ENCODE measurements at places on chromosomes 5 and 9.
A peak's percentile ranks its signal among the peaks of the same experiment; 100 is the strongest.

- peak; percentile 74 for DNase-seq
Measured at GRCh38 chr5:58156361-58156760, 303.5 kb downstream of the PLK2 start.

DNA sequence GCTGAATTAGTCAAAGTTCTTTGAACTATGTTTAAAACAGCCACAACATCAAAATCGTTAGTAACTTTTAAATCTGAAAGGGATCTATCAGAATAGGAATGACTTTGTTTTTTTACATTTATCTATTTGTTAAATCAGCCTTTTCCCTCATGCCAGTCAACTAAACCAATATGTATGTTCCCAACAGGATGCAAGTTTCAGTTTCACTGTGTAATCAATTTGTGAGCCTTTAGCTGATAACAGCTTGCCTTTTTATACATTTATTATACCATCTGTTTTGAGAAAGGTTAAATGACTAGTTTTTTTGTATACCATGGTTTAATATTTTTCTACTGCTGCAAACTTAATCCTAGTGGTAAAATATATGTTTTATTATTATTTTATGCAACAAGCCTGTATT, 8.9 kb downstream of the TMED7 start:
- DNase-seq = no peak

DNA sequence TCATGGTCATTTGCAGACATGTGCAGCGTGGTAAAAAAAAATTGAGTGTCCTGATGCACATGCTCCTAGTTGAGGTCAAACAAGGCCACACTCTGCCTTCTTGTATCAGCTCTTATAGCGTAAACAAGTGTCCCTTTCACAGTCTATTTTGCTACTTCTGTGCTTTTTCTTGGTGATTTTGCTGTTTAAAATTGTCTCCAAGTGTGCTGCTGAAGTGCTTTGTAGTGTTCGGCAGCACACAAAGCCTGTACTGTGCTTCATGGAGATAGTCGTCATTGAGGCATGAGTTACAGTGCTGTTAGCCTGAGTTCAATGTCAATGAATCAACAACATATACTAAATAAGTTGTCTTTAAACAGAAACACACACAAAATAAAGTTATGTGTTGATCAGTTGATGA, 690.4 kb upstream of the MEF2C start:
- DNase-seq = no peak

DNA sequence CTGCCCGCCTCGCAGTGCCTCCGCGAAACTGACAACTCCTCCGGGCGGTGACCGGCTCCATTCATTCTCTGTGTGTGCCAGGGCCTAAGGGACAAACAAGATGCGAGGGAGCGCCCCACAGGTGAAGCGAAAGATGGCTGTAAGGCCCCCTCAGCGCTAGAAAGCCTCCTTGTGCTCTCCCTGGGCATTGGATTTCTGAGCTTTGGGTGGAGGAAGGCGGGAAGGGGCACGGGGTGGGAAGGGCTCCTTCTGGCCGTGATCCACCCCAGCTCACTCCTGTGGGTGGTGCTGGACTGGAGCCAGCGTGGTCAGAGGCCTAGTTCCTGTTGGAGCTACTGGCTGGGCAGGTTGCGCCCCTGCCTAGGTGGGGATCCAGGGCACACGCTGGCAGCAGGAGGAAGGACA, 943 bp downstream of the GALNT12 start:
- no peak for DNase-seq

GRCh38 chr9:121282277-121283079, 14.5 kb downstream of the GSN start:
- peak; percentile 96 for DNase-seq

DNA sequence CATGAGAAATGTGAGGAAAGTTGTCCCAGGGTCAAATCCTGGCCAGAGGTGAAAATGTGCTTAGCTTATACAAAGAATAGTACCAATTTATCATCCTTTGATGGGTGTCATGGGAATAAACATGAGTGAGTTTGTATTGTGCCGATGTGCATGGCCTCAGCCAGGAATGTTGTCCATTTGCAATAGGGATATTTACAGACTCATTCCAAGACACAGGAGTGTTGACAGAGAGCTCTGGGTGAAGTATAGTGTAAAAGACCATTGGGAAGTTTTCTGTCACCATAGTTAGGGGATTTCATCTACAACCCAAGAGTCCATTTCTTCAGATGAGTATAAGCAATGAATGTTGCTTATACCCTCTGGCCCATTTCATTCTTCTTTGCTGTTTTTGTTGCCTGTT, 160.1 kb downstream of the DMAC1 start:
- DNase-seq = no peak

DNA sequence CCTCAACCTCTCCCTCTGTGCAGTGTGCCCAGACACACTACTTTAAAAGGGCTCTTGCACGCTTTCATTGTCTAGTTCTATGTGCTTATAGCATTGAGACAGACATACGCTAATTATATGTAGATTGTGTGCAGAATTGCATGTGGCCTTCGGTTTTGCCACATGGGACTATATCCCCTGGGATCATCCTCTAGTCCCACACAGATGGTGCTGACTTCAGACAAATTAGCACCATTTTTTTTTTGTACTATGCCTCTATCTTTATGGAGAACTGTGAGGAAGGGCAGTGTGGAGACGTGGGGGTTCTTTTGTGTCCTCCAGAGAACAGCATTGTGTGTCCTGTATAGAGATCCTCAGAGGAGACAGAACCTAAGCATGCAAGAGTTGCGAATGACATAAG, 29.3 kb downstream of the PAPPA start:
- no peak for DNase-seq

GRCh38 chr5:140114341-140115185, 654 bp downstream of the PURA start:
- DNase-seq = peak; percentile 58

GRCh38 chr9:127813686-127814226, 11.1 kb downstream of the FPGS start:
- no peak for DNase-seq

GRCh38 chr9:114652776-114653555, 4.6 kb downstream of the TEX53 start:
- DNase-seq = peak; percentile 64

DNA sequence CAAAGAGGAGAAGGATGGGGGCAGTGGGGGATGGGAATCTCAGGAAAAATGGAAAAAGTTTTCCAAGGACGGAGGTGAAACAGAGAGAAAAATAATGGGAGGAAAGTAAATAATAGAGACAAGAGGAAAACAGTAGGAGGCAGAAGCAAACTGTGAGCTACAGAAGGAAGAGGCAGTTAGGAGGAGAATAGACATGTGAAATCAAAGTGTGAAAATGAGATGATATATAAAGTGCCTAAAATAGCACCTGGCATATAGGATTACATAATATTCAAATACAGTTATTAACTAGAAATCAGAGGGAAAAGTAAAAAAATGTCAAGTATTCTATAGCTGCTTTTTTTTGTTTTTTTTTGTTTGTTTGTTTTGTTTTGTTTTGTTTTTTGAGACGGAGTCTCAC, 44.0 kb upstream of the PLIN2 start:
- no peak for DNase-seq

DNA sequence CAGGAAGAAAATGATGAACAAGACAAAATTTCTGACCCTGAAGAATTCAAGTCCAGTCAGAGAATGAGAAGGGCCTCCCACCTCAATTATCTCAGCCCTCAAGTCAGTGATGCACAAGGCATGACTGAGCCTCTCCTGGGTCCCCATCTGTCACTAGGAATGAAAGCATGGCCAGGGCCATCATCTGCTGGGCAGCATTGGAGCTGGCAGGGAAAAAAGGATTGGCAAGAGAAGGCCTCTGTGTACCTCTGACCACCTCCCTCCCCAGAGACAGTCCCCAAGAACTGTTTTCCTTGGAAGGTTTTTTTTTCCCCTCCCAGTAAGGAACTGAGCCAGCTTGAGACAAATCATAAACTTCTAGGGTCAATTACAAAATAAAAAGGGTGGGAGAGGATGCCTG, 76.7 kb downstream of the KLHL3 start:
- no peak for DNase-seq

- peak; percentile 44 for DNase-seq
Measured at GRCh38 chr9:123769719-123770118, 160.2 kb downstream of the DENND1A start.

DNA sequence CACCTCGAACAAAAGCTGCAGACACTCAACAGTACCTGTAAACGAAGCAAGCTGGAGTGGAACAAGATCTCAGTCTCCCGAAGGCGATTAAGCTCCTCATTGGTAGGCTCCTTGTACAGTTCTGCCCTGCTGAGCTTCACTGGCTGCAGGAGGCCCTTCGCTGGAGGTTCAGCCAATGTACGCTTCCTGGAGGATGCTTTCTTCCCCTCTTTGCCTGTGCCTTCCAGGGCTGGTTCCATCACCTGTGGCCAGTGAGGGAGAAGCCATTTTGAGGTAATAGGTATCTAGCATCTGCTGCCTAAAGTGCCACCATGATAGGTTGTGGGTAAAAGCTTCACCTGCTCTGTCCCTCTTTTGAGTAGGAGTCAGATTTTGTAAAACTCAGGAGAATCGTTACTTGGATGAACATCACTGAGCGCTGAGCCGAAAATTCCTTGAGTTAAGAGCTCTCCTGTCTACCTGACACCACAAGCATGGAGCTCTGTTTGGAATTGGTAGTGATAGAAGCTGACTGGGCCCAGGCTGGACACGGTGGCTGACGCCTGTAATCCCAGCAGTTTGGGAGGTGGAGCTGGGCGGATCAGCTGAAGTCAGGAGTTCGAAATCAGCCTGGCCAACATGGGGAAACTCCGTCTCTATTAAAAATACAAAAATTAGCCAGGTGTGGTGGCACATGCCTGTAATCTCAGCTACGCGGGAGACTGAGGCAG, 1.4 kb downstream of the NOL6 start:
- no peak for DNase-seq

GRCh38 chr9:86079421-86079831, 19.9 kb downstream of the GOLM1 start:
- peak; percentile 42 for DNase-seq

DNA sequence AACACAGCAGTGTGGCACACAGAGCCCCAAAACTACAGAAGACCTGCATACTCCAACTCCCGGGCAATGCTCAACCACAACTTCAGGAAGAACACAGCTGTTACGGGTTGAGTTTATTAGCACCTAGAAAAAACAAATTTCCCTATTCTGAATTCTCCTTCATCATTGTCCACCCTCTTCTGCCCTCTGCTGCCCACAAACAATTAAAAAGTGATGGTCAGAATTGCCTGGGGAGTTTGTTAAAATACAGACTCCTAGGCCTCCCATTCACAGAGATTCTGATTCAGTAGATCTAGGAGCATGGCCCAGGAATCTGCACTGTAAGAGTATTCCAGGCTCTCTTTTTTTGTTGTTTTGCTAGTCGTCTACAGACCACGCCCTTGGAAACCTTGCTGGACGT, 310.6 kb downstream of the NDUFS4 start:
- DNase-seq = no peak

DNA sequence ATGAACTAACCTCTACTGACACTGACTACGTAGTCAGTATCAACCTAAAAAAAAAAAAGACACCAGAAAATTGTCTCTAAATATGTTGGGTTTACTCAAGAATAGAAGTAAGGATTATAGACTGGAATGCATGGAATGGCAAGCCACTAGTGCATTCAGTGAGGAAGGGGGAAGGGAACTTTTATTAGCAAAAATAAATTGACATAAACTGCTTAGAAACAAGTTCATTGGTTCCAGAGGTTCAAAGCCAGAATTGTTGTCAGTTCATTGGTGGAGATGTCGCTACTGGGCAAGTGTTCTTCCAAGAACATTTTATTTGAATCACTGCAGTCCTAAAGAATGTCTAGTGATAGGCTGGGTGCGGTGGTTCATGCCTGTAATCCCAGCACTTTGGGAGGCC, 26.1 kb upstream of the AOPEP start:
- no peak for DNase-seq

DNA sequence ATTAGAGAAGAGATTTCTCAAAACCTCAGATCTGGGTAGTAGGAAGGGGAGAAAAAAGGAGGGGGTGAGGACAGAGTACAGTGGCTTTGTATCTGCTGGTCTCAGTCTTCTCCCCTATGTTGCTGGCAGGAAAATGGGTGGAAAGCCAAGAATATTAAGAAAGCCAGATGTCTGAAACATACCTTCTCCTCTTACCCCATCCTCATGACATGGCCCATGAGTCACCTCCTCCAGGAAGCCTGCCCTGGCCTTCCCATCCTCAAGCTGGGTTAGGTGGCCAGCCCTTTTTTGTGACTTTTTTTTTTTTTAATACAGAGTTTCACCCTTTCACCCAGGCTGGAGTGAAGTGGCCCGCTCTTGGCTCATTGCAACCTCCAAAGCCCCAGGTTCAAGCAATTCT, 61.8 kb downstream of the ABCA1 start:
- DNase-seq = peak; percentile 89

GRCh38 chr5:33501899-33502298, 61.1 kb downstream of the TARS1 start:
- DNase-seq = no peak

DNA sequence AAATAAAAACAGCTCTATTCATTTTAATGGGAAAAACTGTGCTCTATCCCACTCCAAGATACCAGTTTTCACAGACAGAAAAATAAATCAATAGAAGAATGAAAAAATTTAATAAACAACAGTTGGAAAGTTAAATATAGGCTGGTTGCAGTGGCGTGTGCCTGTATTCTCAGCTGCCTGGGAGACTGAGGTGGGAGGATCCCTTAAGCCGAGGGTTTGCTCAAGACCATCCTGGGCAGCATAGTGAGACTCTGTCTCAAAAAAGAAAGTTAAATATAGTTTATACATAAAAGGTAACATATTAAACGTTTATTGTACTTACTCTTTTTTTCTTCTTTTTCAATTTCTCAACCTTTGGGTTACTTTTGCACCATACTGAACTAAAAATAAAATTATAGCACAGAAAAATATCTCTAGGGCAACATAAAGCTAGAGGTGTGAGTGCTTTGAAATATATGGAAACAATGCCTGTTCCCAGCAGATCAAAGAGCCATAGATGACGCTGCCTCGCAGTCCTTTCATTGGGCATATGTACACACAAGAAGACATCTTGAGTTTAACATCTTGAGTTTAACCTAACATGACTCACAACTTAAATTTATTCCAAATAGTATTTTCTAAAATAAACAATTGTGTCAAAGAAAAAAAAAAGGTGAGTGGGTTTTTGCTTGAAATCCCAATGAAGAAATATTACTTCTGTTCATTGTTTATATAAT, 25.7 kb upstream of the KLF9 start:
- peak; percentile 70 for DNase-seq

DNA sequence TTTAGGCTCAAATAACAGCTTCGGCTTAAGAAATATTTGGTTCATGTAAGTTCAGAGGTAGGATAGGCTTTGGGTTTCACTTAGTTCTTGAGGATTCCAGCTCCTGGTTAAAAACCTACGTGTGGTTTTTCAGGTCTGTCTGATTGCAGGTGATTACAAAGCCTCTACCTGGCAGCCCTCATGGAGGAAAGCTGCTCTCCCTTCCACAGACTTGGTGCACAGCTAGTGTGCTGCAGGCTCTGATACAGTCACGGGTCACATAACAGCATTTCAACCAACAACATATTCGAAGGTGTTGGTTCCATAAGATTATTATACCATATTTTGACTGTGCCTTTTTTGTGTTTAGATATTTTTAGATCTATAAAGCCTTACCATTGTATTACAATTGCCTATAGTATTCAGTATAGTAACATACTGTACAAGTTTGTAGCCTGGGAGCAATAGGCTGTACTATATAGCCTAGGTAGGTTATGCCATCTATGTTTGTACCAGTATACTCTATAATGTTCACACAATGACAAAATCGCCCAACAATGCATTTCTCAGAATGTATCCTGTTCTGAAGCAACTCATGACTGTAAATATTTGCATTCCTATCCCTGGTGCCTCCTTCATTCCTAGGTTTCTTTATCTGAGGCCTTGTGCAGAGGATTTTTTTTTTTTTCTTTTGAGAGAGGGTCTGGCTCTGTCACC, 8.0 kb upstream of the DCP2 start:
- DNase-seq = no peak
